Activated naive CD8-positive, alpha-beta T cell treated with anti-CD3 and anti-CD28 coated beads, Interleukin-2, amount 50 U/mL, for 16 hours (primary cell): ENCODE measurements at places on chromosomes 5 and 9.

DNA sequence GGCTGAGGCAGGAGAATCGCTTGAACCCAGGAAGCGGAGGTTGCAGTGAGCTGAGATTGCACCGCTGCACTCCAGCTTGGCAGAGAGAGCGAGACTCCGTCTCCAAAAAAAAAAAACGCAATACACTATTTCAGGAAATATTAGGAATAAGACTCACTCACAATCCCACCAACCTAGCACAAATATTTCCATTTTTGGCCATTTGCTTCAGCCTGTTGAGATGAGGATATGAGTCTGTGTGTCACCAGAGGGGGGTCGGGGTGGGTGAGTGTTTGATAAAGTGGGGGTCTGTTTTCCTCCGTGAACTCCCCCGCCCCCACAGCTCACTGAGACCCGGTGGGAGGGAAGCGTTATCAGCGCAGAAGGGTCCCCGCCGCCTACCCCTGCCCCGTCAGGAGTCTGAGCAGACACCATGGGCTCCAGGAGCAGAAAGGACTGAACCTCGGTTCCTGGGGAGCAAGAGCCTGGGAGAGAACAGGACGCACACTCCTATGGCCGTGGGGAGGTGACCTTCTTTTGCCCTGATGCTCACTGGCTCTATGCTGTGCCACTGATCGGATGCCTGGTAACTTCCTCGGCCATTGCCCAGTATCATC is 153.8 kb upstream of the PHYKPL start:
- no peak for DNase-seq

DNA sequence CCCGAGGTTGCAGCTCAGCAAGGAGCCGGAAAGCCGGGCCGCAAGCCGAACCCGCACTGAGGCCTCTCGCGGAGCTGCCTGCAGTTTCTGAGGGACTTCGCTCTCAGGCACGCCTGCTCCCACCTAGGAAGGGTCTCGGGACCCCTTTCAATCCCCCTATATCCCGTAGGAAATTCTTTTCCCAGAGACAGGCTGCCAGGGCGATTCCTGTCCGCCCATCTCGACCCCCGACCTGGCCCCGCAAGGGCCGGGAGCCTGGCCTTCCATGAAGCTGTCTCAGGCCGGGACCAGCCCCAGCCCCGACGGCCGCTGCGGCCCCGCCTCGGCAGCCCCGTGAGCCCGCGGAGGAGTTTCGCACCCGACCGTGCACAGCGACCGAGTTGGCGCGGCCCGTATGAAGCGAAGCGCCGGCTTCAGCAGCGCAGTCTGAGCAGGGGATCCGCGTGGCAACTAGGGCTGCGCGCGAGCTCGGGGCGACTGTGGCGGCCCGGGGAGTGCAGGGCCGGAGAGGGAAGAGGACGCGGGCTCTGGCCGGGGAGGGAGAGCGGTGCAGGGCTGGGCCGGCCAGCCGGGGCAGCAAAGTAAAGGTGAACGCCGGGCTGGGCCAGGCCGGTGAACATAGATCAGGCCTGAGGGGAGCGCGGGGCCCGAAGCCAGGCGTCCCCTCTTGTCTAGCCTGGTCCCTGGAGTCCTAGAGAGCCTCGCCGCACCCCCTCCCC is 977 bp upstream of the PRDM12 start:
- no peak for DNase-seq

- DNase-seq = no peak
Measured at GRCh38 chr9:17938035-17938655, 359.3 kb downstream of the SH3GL2 start.

GRCh38 chr9:124455820-124456219 is 5.6 kb downstream of the ADGRD2 start:
- no peak for DNase-seq

DNA sequence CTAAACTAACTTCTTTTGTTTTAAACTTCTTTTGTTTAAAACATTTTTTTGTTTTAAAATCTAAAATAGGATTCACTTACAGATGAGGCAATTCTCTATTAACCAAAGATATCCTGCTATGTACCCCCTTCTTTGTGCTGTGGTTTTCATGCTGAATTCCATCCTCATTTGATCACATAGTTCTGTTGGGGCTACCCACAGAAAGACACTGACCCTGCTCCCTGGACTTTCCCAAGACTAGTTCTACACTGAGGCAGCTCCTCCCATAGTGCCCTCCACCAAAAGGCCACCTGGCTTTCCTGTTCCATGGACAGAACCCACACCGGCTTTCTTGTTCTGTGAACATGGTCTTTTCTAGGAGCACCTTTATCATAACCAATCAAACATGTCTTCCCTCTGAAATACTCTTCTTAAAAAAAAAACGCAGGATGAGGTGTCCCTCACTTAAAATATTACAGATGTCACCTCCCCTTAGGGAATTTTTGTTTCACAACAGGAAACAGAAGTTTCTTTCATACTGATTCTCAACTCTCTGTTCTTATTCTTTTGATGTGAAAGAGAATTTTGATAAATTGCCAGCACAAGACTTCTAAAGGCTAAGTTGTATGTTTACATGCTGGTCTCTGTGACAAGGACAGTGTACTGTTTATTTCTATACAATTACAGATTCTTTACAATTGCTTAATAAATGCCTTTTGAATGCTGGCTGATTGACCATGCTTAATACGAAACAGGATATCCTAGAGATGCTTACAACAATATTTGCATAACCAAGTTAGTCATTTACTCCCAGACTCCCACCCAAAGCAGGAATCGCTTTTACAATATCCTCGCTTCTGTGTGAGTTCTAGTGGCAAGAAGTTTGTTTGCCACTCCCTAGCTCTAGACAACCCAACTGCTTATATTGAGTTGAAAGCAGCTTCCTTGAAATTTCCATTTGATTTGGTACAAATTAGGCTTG is 300.4 kb downstream of the DTWD2 start:
- DNase-seq = no peak

DNA sequence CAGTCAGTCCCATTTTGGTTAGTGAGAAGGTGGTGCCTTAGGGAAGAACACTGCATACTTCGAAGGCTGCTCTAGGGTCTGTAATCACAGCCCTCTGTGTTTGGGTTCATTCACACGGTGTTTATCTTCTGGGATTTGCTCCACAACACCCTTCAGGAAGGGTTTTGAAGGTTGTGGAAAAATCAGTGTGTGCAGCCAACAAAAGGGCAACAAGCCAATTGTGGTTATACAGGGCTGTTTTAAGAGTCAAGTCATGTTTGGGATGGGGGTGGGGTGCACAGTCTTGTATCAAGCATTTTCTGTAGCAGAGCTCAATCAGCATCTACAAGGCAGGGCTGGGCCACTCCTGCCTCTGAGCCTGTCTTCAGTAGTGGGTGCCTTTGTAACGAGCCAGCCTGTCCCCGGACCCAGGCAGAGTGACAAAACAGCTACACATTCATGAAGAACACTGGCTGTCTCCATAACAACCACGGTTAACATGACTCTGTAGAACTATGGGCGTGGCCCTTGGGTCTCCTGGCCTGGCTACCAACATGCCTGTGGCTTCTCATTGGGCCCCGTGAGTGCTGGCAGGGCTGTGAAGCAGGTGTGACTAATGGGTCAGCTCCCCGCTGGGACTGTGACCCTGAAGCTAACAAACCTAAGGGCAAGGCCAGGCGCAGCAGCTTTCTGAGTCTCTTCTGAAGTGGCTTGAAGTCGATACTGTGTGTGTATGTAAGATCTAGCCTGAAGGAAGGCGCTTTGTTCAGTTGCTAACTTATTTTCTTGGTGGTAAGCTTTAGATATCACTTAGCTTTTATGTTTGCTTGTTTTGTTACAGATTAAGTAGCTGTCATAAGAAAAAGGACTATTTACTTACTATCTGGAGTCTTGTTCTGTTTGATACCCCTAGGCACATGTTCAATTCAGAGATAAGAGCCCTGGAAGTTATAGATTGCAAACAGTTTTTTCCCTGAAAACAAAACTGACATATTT is 27.9 kb upstream of the GOLM1 start:
- DNase-seq = no peak

- DNase-seq = no peak
Measured at GRCh38 chr5:14983666-14984441, 112.3 kb upstream of the ANKH start.
